ENCODE measurements at places on chromosomes 3 and 15.

DNA sequence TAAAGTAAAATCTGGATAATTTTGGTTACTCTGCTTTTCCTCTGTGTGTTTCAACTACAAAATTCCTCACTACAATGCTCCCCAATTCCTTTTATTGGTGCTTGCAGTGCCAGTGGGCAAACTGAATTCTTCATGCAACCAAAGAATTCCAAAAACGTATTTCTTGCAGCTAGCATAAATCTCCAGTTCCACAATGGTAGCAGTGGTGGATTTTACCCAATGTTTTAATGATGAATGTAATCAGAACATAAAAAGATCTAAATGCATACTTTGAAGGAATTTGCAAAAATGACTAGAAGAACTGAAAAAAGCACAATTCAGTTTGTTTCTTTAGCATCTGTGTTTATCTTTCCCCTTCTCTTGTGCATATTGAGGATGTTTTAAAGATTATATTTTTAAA, 359.6 kb upstream of the TPRG1 start:
- no peak for DNase-seq

DNA sequence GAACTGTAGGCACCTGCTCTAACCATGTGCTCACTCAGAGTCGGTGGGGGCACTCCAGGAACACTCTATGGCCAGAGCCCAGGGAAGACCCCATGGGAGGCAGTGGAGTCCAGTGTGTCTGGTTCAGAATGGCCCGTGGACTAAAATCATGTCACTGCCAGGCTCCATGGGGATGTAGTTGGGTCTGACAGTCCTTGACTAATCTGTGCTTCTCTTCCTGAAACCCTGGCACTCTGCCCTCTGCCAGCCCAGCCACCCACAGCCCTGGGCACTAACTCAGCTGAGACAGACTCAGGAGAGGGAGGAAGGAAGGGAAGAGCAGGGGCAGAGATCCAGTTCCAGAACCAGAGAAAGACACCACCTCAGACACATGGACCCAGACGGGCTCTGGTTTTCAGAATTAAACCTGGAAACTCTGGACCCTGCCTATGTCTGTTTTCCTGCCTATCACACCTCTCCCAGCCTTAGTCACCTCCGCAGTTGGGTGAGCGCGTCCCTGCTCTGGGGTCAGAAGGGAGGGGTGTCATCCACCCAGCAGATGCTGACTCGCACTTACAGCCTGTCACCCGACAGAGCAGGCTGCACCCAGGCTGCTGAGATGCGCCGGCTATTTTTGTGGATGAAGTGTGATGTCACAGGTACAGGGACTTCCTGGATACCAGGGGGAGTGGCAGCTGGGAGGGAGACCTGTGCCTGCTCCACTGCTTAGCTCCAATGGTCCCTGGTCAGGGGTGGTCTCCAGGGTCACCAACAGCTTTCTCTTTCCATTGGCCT, 56.8 kb upstream of the INSYN1 start:
- no peak for DNase-seq

DNA sequence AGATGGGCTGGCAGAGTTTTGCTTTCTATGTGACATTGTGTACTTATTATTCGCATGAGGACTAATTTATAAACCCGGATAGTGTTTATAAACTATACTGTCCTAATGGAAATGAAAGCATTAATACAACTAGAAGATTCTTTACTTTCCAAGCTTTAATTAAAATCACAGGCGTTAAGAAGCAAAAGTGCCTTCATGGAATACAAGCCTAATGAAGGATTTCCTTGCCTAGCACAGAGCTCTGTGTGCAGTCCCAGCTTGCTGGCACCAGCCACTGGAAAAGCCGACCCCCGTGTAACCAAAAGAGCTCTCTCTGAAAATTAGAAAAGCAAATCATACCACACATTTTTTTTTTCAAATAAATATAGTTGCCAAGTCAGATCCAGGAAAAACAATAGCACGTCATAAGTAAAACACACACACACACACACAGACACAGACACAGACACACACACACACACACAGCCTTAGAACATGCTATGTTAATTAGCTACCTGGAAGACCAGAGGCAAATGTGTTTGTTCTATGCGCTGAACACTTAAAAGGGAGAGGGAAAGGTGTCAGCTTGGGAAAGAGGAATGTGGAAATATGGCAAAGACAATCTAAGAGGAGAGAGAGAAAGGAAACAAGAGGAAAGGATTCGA, 1084.2 kb downstream of the TUSC7 start:
- DNase-seq: no peak

DNA sequence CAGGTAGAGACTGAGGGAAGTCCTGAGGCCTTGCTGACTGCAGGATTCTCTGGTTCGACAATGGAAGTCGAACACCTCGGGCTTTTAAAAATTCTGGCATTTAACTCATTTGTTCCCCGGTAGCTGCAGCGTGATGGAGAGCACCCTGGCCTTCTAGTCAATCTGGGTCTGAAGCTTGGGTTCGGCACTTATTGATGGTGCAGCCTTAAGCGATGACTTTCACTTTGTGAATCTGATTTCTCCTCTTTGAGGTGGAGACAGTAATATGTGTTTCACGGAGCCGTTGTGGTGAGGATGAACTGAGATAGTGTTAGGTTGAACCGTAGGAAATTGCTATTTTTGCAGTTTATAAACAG, 621 bp upstream of the PARP6 start:
- no peak for DNase-seq

GRCh38 chr15:26682598-26683164, 90.2 kb downstream of the GABRB3 start:
- no peak for DNase-seq

DNA sequence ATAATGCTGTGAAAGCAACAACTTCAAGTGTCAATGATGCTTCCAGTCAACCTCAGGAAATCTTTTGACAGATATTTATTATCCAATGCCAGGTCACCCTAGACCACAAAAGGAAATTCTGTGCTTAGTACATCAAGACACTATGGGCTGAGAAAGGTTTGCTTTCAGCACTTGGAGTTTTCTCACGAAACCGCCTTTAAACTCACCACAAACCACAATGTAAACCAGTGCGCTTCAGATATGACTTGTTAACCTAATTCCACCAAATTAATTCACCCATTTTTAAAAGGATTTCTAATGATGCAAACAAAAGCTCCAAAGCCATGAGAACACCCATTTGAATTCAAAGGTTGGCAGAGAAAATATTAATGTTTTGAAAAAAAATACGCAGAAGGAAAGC, 292.9 kb upstream of the NR2F2 start:
- DNase-seq: peak; percentile 9

DNA sequence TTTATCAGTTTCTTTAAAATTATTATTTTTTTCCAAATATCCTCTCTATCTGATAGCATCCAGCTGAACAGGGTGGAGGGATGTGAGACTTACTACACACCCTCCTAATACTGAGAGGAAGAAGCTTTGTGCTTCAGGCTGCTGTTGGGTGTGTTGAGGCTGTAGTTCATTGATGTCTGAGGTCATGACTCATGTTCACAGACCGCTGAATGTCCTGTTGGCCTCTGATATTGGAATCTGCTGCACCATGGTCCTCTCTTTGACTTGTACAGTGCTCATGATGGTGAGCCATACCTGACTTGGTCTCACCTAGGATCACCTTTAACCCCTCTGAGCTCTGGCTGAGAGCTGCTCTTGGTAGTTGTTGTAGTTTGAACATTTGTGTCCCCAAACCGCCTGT, 302.9 kb downstream of the SATB1 start:
- no peak for DNase-seq

DNA sequence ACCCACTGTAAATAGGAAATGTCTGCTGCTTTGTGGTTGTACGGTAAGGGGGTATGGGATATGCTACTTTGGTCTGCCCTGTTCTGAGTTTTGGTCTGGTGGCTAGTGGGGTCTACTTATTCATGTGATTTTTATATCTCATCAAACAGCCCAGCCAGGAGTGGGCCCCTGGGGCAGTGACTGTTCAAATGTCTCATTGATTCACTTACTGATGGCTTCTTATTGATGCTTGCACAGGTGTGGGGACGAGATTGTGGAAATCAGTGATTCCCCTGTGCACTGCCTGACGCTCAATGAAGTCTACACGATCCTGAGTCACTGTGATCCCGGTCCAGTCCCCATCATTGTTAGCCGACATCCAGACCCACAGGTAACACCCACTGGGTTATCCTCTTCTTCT, 38.5 kb downstream of the STARD5 start:
- no peak for DNase-seq
